Peyer's patch (tissue), 4 donors: ENCODE measurements at places on chromosomes 5 and 9. TPM values are rescaled to one million over a fixed set of nuclear protein-coding genes. Genes with fewer than 3 reads are reported as not detected.

The NR4A3 gene
- 0.54 TPM for total RNA-seq

The WDR31 gene
- total RNA-seq: 3.5 TPM

The GADD45G gene
- total RNA-seq: 37.1 TPM

DNA sequence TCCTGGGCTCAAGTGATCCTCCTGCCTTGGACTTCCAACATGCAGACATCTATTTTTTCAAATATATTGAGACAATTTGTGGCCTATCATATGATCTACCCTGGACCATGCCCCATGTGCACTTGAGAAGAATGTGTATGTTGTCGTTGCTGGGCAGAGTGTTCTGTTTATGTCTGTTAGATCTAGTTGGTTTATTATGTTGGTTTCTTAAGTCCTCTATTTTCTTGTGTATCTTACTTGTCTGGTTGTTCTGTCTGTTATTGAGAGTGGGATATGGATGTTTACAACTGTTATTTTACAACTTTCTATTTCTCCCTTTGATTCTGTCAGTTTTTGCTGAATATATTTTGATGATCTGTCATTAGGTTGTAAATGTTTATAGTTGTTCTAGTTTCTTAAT, 10.2 kb upstream of the TMEM171 start:
- DNase-seq: no peak

GRCh38 chr9:117465706-117466105, 50.8 kb upstream of the ASTN2 start:
- no peak for DNase-seq

GRCh38 chr5:134459010-134459403, 47.3 kb upstream of the CDKN2AIPNL start:
- DNase-seq: no peak

DNA sequence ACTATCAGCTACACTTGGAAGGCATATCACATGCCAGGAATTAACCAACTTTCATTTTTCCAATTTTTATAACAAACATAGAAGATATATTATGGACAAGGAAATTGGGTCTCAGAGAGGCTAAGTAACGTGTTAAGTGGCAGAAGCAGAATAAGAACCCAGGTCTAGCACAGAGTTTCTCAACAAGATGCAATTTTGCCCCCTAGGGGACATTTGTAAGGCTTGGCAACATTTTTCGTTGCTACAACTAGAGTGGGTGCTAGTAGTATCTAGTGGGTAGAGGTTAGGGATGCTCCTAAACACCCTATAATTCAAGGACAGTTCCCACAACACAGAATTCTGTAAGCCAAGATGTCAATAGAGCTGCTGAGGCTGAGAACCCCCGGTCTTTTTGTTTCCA, 180.6 kb downstream of the SNCAIP start:
- no peak for DNase-seq
